ENCODE measurements at places on chromosomes 5 and 9. TPM values are rescaled to one million over a fixed set of nuclear protein-coding genes. Genes with fewer than 3 reads are reported as not detected.

PCDHGA11 gene
- 0.19 TPM for total RNA-seq

IL5 gene
- total RNA-seq: not detected

RALGDS gene
- 26.2 TPM for total RNA-seq

YTHDC2 gene
- total RNA-seq: 14.8 TPM

SURF1 gene
- 75.2 TPM for total RNA-seq

TERT gene
- 0.95 TPM for total RNA-seq

FOXE1 gene
- total RNA-seq: not detected

TNFSF15 gene
- 0.14 TPM for total RNA-seq

TOR4A gene
- 94.5 TPM for total RNA-seq

NR6A1 gene
- 1.2 TPM for total RNA-seq

ZFP2 gene
- total RNA-seq: not detected

GRCh38 chr5:40220260-40220659 is 459.5 kb upstream of the PTGER4 start:
- no peak for DNase-seq

GRCh38 chr5:74556006-74556405 is 84.5 kb downstream of the ENC1 start:
- DNase-seq: no peak

- DNase-seq: no peak
Measured at GRCh38 chr5:58041884-58042283, 418.0 kb downstream of the PLK2 start.

GRCh38 chr5:59745415-59745863 is 148.1 kb downstream of the PDE4D start:
- DNase-seq: peak; percentile 29

GRCh38 chr5:173454736-173455598 is 126.8 kb upstream of the STC2 start:
- peak; percentile 100 for DNase-seq

- no peak for DNase-seq
Measured at GRCh38 chr5:57004800-57005199, 52.9 kb upstream of the MIER3 start.

GRCh38 chr9:27124151-27124550 is 15.1 kb downstream of the TEK start:
- peak; percentile 9 for DNase-seq

- DNase-seq: no peak
Measured at GRCh38 chr9:99015448-99015847, 71.7 kb downstream of the COL15A1 start.

- peak; percentile 2 for DNase-seq
Measured at GRCh38 chr5:15943487-15943886, 236.1 kb downstream of the MARCHF11 start.

GRCh38 chr5:173278172-173278571 is 43.2 kb upstream of the NKX2-5 start:
- DNase-seq: no peak

DNA sequence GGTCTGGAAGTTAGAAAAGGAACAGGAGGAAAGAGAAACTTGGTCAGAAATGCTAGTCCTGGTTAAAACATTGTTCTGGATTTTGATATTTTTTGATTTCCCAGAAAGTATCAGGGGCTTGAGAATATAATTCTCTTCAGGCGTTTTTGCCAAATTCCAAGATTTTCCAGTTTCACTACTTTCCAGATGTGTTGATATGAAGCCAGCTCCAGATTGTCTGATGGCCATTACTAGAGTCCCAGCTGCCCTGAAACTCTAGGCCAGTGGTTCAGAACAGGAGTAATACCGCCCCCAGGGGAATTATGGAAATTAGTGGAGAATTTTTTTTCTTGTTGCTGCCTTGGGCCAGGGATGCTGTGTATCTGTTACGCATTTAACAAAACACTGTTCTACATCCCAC is 88.6 kb downstream of the KCNN2 start:
- DNase-seq: no peak

DNA sequence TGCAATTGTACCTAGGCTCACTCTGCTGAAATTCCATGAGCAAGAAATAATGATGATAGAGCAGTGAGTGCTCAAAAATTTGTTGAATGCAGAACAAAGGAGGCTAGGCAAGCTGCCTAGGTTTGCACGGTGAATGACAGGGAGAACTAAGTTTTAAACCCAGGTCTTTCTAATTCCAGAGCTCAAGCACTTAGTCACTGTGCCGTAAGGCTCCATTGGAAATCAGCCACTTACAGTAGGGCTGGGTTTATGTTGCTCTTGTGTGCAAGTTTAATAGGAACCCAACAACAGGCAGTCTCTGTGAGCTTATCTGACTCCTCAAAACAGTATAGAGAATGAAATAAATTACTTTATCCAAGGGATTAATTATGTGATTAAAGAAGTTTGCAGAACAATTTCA is 147.0 kb downstream of the CSNK1G3 start:
- no peak for DNase-seq

DNA sequence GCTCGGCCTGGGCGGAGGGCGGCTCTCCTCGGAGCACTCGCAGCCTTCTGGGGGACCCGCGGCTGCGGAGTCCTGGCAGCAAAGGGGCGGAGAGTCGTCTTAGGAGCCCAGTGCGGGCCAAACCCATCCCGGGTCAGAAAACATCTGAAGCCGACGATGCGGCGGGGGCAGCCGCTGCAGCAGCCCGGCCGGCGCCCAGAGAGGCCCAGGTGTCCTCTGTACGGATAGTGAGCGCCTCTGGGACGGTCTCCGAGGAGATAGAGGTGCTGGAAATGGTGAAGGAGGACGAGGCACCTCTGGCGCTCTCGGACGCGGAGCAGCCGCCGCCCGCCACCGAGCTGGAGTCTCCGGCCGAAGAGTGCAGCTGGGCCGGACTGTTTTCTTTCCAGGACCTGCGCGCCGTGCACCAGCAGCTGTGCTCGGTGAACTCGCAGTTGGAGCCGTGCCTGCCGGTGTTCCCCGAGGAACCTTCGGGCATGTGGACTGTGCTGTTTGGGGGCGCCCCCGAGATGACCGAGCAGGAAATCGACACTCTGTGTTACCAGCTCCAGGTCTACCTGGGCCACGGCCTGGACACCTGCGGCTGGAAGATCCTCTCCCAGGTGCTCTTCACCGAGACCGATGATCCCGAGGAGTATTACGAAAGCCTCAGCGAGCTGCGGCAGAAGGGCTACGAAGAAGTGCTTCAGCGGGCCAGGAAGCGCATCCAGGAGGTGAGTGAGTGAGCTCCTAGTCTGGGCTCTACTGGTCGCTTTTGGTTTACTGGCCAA is 1.2 kb downstream of the JMY start:
- peak; percentile 25 for DNase-seq

GRCh38 chr5:142674531-142675469 is 11.1 kb downstream of the FGF1 start:
- DNase-seq: peak; percentile 71

DNA sequence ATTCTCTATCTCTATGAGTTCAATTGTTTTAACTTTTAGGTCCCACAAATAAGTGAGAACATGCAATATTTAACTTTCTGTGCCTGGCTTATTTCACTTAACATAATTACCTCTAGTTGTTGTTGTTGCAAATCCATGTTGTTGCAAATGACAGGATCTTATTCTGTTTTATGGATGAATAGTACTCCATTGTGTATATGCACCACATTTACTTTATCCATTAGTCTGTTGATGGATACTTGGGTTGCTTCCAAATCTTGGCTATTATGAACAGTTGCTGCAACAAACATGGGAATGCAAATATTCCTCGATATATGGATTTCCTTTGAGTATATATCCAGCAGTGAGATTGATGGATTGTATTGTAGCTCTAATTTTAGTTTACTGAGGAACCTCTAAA is 36.3 kb downstream of the MEGF9 start:
- no peak for DNase-seq

DNA sequence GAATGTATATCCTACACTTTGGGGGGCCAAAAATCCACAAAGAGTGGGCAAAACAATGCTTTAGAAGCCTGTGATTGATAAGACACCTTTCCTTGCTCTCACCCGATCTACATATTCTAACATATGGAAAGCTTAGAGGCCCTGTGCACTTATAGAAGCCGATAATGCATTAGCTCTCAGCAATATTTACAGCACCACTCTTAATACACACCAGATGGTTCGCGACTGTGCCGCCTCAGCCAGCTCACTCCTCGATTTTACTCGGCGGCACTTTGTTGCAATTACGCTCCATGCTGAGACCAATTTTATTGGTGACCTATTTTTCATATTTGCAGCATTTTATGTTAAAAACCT is 18.8 kb downstream of the NR2F1 start:
- no peak for DNase-seq

DNA sequence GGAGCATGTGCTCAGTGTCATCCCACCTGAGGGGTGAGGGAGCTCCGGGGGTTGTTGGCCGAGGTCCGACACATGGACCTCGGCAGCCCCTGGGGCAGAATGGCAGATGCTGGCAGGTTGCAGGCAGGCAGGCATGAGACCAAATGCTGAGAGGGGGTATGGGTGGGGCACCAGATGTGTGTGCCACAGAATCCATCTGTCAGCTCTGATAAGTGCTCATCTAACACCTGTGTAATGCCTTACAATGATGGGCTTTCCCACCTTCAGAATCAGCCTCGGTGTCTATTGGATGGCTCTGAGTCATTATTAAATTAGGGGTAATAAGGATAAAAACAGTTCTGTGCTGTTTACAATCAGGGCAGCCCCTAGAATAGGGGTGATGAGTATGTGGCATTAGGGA is 73.1 kb upstream of the SAP30L start:
- DNase-seq: no peak

All from A172 (cell line).